ENCODE measurements at places on chromosomes 1 and 21. TPM values are rescaled to one million over a fixed set of nuclear protein-coding genes. Genes with fewer than 3 reads are reported as not detected.

Gene PLEKHN1
- not detected for total RNA-seq

Gene TNNI3K
- total RNA-seq = 9.6 TPM

Gene NECTIN4
- total RNA-seq = not detected

Gene ZFP69
- total RNA-seq = 12.5 TPM

Gene KRTAP12-4
- not detected for total RNA-seq
